ENCODE measurements at places on chromosomes 2 and 18. TPM values are rescaled to one million over a fixed set of nuclear protein-coding genes. Genes with fewer than 3 reads are reported as not detected.

Gene FAM168B
- total RNA-seq = 81.0 TPM

Gene MAP3K19
- not detected for total RNA-seq

Gene MTERF4
- total RNA-seq = 204 TPM

Gene POLR1B
- 31.3 TPM for total RNA-seq

Gene LBH
- 335 TPM for total RNA-seq

Gene LAMA3
- not detected for total RNA-seq

Gene PARD3B
- total RNA-seq = 1.2 TPM

Gene GALNT3
- total RNA-seq = 2.7 TPM

Gene DES
- total RNA-seq = not detected

Gene EVA1A
- not detected for total RNA-seq

Gene CFAP65
- not detected for total RNA-seq

Gene SCYGR4
- not detected for total RNA-seq

Gene PLEKHA3
- 31.9 TPM for total RNA-seq

Gene EIF2AK2
- 28.8 TPM for total RNA-seq

Gene APLF
- 8.2 TPM for total RNA-seq

Gene BOLL
- total RNA-seq = not detected

Gene SLC9A4
- total RNA-seq = not detected

Gene LRP2
- not detected for total RNA-seq

Gene STPG4
- total RNA-seq = 0.72 TPM

Gene BOK
- total RNA-seq = not detected

Gene WIPF1
- 484 TPM for total RNA-seq

Gene CASP8
- 199 TPM for total RNA-seq

Gene FOXI3
- total RNA-seq = not detected

Gene ZNF892
- total RNA-seq = 5.9 TPM

Gene CHAC2
- total RNA-seq = 1.5 TPM

Gene SPHKAP
- total RNA-seq = not detected

Gene LYPD6B
- total RNA-seq = not detected

Gene SGO2
- 4.8 TPM for total RNA-seq

Gene CYP26B1
- total RNA-seq = not detected

Gene RNU2-63P
- not detected for total RNA-seq

Gene RIT2
- total RNA-seq = not detected

Gene ADAM23
- 28.1 TPM for total RNA-seq

Gene PSTPIP2
- 13.3 TPM for total RNA-seq

Gene PDCD1
- 5.9 TPM for total RNA-seq

Gene TMEM198
- total RNA-seq = 0.67 TPM

Gene SULT1C3
- not detected for total RNA-seq

Gene TMEM131
- total RNA-seq = 47.6 TPM

Gene HOXD11
- not detected for total RNA-seq

Gene TRAPPC8
- total RNA-seq = 66.3 TPM

Gene SLC14A1
- total RNA-seq = 3.6 TPM

Gene AGXT
- total RNA-seq = not detected

Gene KANSL3
- 69.7 TPM for total RNA-seq
